ENCODE measurements at places on chromosomes 12 and 14.

- no peak for DNase-seq
Observed at GRCh38 chr14:99686557-99687283, 2.6 kb downstream of the CYP46A1 start.

GRCh38 chr12:71524626-71525025 is 85.0 kb downstream of the LGR5 start:
- DNase-seq = no peak

DNA sequence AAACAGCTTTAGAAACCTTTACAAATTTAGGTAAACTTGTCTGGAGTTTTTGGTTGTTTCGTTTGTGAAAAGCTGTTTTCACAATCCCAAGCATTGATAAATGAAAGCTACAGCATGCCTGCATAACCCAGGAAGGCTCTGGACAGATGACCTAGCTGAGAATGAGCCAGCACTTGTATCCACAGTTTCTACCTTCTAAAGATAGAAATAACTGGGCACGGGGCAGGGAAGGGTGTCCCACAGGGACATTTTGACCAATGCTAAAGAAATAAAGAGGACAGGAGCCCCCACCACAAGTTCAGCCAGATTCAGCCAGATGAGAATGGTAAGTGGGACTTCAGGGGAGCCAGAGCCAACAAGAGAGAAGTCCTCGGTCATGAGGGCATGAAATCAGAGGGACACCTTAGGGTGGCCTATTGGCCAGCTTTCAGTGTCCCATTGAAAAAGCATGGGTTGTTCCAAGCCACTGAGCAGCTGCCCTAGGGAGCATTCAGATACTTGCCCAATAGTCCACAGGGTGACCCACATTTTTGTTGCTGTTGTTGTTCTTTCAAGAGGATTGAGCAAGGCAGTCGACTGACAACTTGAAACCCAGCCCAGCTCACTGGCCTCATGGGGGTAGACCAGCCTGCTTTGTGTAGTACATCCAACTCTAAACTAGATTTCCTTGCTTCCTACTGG is 140.3 kb upstream of the NUDT4 start:
- DNase-seq = no peak

GRCh38 chr12:56753566-56753965 is 1.4 kb upstream of the PRIM1 start:
- no peak for DNase-seq

GRCh38 chr14:101556131-101556530 is 5.2 kb upstream of the DIO3 start:
- no peak for DNase-seq

DNA sequence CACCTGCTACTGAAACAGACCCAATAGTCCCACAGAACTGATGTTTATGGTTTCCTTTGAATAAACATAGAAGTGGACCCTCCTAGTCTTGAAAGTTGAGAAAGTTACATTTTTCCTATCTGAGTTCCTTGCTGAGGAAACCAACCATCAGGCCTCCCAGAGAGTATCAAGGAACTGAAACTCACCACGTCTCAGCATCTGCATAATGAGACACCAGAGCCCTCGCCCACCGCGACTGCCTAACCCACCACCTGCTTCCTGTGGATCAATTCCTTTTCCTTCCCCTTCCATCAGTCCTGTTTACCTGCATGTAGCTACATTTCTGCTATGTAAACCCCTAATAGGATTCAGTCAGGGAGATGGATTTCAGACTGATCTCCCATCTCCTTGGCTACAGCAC is 443.2 kb upstream of the TMEM132C start:
- no peak for DNase-seq

GRCh38 chr14:69711881-69712560 is 54.9 kb upstream of the SRSF5 start:
- no peak for DNase-seq

GRCh38 chr14:91831337-91831736 is 36.0 kb downstream of the TC2N start:
- no peak for DNase-seq

- DNase-seq = no peak
Observed at GRCh38 chr12:90280564-90281058, 572.0 kb upstream of the ATP2B1 start.

- DNase-seq = no peak
Observed at GRCh38 chr14:85319101-85319500, 210.8 kb upstream of the FLRT2 start.
